T-helper 2 cell (primary cell): ENCODE measurements at places on chromosomes 5 and 9.

- DNase-seq: peak; percentile 86
Measured at GRCh38 chr5:1536322-1536845, 12.6 kb upstream of the LPCAT1 start.

GRCh38 chr5:421901-422300 is 21.1 kb upstream of the EXOC3 start:
- no peak for DNase-seq

- DNase-seq: no peak
Measured at GRCh38 chr5:110754181-110754580, 15.4 kb downstream of the SLC25A46 start.

DNA sequence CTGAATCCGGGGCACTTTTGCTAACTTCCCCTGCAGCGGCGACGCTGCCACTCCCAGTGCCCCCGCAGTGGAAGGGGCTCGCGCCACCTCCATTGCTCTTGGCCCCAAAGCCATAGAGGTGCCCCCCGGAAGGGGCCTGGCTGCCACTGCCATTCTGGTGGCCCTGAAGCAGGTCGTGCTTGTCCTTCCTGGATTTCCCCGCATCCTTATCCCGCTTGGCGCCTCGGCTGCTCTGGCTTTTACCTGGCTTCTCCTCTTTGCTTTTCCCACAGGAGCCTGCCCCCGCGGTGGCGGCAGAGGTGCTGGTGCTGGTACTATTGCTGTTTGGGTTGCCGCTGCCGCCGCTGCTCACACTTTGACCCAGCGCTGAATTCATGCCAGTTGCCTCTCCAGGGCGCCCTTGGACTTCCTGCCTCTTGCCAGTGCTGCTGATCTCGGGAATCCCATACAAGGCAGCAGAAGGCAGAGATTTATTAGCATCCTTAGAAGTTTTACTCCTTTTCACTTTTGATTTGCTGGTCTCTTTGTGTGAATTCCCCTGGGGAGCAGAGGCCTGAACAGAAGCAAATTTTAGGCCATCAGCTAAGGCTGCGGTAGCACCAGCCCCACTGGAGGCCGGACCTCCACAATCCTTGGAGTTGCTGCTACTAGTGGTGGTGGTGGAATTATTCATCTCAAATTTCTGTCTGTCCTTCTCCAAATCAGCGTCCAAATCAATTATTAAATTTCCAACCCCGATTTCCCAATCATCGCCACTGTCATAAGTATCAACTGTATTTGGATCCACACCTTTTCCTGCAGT is 2.1 kb downstream of the ZNF608 start:
- DNase-seq: no peak

DNA sequence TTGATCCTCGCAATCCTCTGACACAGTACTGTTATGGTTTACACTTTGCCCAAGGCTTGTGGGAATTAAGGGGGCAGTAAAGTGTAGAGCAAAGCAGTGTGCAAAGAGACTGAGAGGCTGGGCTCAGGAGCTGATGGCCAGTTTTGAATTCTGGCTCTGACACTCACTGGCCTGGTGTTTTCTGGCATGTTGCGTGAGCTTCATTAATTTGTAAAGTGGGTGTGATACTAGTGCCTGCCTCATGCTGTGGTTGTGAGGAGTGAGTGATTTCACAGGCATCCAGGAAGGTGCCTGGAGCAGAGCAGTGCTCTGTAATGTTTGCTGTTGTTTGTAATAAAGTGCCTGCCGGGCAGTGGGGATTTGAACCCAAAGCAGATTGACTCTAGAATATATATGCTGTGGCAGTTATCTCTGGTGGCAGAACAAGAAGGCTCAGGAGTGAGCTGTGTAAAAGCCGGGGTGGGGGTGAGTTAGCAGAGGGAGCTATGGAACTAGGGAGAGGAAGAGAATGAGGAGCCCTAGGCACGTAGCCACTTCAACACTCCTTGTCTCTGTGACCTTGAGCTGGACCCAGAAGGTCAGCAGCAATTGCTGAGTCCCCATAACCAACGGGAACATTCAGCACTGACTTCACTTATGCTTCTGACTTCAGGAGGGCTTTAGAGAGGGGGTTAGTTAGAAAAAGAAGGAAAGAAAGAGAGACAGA is 108.5 kb downstream of the DOCK2 start:
- DNase-seq: no peak

- no peak for DNase-seq
Measured at GRCh38 chr9:100428871-100429654, 2.1 kb downstream of the MSANTD3 start.

DNA sequence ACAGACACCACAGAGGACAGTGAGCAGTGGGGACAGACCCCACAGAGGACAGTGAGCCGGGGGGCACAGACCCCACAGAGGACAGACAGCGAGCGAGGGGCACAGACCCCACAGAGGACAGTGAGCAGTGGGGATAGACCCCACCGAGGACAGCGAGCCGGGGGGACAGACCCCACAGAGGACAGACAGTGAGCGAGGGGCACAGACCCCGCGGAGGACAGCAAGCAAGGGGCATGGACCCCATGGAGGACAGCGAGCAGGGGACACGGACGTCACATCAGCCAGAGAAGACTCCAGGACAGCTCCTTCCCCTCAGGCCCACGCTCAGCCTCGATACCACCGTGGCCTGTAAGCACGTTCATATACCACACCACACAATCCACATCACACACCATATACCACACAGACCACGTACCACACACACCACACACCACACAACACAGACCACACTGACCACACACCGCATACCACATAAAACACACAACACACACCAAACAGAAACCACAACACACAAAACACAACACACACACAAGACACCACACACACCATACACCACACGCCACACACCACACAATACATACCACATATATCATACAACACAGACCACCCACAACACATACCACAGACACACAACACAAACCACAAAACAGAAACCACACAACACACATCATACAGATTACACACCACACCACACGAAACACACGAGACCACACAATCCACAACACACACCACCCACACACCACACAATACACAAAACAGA is 5.2 kb upstream of the ZDHHC11 start:
- DNase-seq: no peak

DNA sequence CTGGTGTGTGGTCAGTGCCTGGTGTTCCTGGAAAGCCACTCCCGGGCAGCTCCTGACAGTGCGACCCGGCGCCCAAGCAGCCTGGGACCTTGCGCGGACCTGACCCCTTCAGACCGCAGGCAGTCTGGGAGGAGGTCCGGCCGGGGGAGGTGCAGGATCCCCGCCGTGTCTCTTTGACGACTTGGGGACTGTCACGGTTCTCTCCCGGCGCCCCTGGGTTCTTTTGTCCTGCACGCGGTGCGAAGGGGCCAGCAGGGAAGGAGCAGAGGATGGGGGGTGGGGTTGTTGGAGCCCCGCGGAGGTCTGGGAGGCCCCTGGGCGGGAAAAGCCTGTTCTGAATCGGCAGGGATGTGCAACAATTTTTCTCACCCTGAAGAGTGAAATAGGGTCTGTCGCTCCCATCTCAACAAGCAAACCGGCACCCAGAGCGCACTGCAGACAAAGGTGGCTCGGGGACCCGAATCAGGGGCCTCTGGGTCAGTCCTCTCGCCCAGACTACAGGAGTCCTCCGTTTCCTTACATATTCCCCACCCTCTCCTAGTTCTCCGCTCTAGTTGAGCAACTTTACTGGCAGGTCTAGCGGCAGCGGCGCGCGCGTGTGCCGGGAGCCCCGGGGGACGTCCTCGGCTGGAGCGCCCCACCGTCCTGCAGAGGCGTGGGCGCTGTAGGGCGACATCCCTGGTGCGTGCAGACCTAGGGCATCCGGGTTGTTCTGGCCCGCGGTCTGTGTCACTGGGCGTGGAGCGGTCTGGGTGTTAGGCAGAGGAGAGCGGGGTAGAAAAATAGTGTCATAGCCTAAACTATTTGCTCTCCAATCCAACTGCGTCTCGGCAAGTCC is 1.2 kb downstream of the VCAN start:
- DNase-seq: no peak

GRCh38 chr9:87250205-87250604 is 247.5 kb upstream of the DAPK1 start:
- no peak for DNase-seq

DNA sequence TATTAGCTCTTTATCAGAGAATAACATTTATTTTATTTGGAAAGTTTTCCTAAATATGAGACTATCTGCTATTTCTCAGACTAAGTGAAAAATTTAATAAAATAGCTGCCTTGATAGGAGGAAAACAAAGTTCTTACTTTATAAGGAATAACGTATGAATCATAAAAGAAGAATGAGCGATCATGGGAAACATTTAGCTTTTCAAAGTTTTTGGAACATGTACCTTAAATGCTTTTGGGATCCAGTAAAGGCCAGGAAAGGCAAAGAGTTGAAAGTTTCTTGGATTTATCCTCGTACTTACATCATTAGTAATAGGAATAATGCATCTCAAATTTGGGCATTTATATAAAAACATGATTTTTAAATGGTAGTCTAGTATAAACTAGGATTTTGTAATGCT is 19.4 kb downstream of the OGN start:
- DNase-seq: no peak

GRCh38 chr5:72597456-72597948 is 90.3 kb upstream of the ZNF366 start:
- no peak for DNase-seq

DNA sequence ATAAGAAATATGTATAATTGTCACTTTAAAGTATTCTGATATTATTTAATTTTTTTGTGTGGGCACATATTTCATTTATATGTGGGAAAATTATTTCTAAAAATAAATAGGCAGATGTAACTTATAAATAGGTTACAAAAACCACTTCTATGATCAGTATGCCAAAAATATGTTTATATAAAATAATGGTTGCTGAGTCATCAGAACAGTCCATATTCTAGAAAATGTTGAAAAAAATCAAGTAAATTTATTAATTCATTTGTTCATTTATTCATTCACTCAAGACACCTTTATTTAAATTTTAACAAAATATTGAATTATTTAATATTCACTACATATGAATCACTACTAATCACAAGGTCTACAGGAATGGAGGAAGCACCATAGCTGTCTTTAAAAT is 1387.3 kb upstream of the C9orf72 start:
- no peak for DNase-seq

- DNase-seq: no peak
Measured at GRCh38 chr5:59079622-59080620, 497.0 kb downstream of the RAB3C start.

DNA sequence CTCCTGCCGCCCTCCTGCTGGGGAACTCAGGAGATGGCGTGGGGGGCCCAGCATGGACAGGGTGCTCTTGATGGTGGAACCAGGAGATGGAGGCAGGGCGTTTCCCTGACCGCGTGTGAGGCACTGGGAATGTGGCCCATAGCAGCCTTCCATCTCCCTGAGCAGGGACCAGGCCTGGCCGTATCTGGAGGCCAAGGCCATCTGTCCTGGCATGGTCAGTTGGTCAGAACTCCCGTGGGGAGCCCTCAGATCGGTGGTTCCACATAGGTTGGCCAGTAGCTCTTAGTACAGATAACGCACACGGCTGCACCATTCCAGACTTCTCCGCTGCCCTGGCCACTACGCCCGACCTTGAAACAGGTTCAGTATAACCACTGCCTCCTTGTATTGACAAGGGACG is 77.6 kb downstream of the KCNT1 start:
- DNase-seq: no peak

- no peak for DNase-seq
Measured at GRCh38 chr5:2165203-2165602, 282.5 kb upstream of the IRX4 start.

- no peak for DNase-seq
Measured at GRCh38 chr9:20353931-20354652, 268.2 kb downstream of the MLLT3 start.

- DNase-seq: no peak
Measured at GRCh38 chr5:68739752-68740151, 354.1 kb upstream of the SLC30A5 start.

GRCh38 chr5:79544131-79544530 is 30.2 kb upstream of the HOMER1 start:
- DNase-seq: no peak

DNA sequence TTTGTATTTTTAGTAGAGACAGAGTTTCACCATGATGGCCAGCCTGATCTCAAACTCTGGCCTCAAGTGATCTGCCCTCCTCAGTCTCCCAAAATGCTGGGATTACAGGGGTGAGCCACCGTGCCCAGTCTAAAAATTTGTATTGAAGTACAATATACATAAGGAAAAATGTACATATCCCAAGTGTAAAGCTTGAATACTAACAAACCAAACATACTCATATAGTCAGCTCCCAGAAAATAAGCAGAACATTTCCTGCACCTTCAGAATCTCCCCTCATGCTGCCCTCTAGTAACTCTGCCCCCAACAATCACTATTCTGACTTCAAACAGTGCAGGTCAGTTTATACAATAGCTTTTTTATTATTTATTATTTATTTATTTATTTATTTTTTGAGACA is 1.6 kb upstream of the NOL6 start:
- DNase-seq: no peak

- DNase-seq: no peak
Measured at GRCh38 chr9:61667559-61668121, 477.8 kb downstream of the SPATA31A7 start.

- DNase-seq: no peak
Measured at GRCh38 chr9:495739-496138, 281.1 kb downstream of the DOCK8 start.

DNA sequence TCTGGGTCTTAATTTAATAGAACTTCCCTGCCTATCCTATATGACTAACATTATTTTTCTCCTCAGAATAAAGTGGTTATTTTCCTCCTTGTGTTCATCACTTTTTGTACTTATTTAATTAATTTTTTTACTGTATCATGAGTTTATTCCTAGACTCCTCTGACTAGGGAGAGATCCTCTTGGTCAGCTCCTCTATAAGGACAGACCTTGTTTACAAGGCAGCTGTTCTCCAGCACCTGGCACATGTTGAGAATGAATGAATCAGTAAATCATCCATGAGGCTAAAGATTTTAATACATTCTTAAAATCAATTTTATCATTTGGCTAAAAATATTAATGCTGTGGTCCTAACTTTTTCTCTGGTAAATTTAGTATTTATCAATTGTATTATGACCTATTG is 139.8 kb downstream of the NUDT12 start:
- no peak for DNase-seq

- DNase-seq: no peak
Measured at GRCh38 chr9:75121914-75122558, 33.7 kb downstream of the OSTF1 start.

DNA sequence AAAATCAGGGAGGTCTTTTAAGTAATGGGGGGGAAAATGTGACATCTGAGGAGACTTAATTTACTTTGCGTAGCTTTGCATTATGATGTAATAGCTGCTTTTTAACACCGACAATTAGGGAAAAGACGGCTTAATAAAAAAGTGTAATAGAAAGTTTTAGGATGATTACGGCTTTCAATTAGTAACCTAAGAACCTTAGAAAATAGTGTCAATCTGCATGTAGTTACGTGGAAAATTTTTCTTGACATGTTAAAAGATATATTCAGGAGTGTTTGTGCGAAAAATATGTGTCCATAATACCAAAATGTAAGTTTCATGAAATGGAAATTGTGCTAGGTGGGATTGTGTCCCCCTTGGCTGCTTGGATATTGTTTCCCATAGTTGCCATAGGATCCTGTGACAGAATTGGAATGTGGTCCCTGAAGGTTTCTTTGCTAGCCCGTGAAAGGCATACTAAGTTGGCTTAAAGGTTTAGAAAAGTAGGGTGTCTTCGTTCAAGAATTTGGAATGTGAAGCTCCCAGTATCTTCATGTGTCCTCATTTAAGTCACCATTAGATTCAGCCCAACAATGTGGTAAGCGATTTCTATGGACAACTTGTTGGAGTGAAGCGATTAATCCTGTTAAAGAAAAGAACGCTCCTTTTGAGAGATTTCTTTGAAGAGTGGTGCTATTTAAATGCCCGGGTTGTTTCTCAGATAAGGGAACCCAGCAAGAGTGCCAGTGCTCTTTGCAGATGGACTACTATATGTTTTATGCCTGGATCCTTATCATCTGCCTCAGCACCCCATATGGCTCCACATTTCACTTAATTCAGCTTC is 2.0 kb downstream of the RGMB start:
- no peak for DNase-seq
